ENCODE measurements at places on chromosomes 4 and X. TPM values are rescaled to one million over a fixed set of nuclear protein-coding genes. Genes with fewer than 3 reads are reported as not detected.

GRCh38 chr4:2696423-2696822, 59.7 kb downstream of the TNIP2 start:
- DNase-seq, result peak; percentile 33

GRCh38 chr4:964346-965025, 8.9 kb downstream of the DGKQ start:
- DNase-seq, result no peak

CCNB3 gene
- 1.8 TPM for total RNA-seq

- peak; percentile 66 for DNase-seq
Observed at GRCh38 chr4:8009710-8010511, 70.2 kb upstream of the AFAP1 start.

- no peak for DNase-seq
Observed at GRCh38 chr4:59831746-59832145, 1368.4 kb upstream of the ADGRL3 start.

GRCh38 chrX:17669458-17669857, 67.8 kb upstream of the SCML1 start:
- no peak for DNase-seq

DNA sequence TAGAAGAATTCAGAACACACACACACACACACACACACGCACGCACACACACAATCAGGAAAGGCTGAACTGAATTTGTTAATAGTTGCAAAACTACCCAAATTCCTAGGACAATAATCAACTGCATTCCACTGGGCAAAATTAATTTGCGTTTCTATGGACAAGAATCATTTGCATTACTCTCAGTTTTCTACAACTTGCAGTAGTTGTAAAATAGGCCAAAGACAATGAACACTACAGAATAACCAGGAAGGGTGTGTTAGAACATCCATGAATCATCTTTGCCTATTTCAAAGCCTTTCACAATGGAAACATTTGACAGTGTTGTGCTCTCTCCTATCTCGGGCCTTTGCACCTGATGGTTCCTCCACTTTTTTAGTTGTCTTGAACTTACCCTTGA, 77.1 kb upstream of the IGFBP7 start:
- no peak for DNase-seq

GRCh38 chr4:145808021-145808650, 128.2 kb downstream of the C4orf51 start:
- DNase-seq, result no peak

RAP1GDS1 gene
- 37.5 TPM for total RNA-seq

EVC gene
- 1.9 TPM for total RNA-seq

GIMD1 gene
- total RNA-seq, result not detected

SCML2 gene
- 1.0 TPM for total RNA-seq

DNA sequence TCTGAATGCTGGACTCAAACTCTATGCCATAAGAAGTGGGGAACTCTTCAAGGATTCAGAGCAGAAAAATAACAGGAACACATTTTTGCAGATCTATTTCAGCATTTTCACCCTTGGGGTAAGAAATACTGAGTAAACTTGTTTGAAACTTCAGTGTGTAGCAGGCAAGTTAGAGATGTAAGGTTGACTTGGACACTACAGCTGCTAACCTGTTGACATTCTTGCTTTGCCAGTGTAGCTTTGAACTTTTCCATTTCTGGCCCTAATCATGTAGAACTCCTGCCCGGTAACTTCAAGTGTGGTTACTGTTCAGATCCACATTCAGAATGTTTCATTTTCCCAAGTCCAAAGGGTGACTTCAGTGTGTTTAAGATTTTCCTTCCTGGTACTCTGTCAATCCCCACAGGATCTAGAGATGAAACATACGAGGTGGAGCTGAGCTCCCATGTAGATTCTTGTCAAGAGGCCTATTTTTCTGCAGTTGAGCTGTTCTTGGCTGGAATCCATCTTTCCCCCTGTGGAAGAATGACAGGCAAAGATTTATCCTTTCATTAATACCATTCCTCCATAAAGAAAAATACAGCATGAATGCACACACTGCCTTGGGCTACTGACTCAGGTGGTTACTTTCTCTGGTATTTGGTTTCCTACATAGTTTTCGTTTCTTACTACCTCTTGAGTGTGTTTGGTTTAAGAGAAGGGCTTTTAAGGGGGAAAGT, 34.1 kb downstream of the FHDC1 start:
- no peak for DNase-seq

GRCh38 chr4:123921339-123921738, 524.7 kb downstream of the SPRY1 start:
- DNase-seq, result no peak

DNA sequence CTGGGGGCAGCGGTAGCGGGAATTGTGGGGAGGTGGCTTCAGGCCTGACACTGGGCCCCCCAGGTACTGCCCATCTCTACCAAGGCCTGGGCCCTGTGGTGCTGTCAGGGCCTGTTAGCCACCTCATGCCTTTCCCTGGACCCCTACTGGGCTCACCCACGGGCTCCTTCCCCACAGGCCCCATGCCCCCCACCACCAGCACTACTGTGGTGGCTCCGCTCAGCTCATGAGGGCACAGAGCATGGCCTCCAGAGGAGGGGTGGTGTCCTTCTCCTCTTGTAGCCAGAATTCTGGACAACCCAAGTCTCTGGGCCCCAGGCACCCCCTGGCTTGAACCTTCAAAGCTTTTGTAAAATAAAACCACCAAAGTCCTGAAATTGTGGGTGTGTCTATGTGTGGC, 7.5 kb downstream of the GATA1 start:
- no peak for DNase-seq

GABRG1 gene
- total RNA-seq, result 0.03 TPM

- no peak for DNase-seq
Observed at GRCh38 chr4:148021686-148022085, 289.8 kb downstream of the ARHGAP10 start.
